NCI-H2029 (cell line): ENCODE measurements at places on chromosomes 1 and 21.

- no peak for DNase-seq
Observed at GRCh38 chr1:209504571-209504970, 78.9 kb upstream of the CAMK1G start.

GRCh38 chr1:36803868-36804570, 230.3 kb downstream of the GRIK3 start:
- no peak for DNase-seq

DNA sequence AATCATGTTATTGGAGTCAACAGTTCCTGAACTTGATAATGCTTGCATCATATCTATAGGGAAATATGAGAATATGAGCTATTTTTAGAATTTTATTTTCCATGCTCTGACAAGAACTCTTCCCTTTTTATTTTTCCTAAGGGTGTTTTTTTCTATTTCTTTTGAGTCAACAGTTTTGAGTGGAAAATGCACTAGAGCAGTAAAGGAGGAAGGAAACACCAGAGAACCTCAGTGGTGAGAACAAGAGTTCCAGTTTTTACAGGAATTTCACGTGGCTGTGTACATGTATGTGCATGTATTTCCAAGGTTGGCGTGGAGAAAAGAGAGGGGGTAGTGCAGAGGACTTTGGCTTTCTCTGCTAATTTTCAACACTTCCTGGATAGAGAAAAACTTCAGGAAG, 63.6 kb upstream of the TNFSF18 start:
- DNase-seq, result no peak

- no peak for DNase-seq
Observed at GRCh38 chr1:109282497-109282951, 421 bp downstream of the PSRC1 start.

DNA sequence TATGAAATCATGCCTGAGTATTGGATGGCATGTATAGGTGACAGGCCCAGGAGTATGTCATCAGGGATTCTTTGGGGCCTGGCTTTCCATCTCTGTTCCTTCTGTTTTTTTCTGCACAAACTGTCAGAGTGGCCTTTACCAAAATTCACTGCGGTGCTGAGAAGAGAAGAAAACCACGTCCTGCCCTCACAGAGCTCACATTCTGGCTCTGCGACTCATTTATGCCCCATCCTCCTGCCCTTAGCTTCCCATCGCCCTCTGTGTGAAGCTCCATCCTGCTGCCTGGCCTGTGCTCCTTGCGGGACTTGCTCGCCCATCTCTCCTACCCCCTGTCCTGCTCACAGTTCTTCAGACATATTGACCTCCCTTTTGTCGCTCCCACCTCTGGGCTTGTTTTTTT, 73.4 kb downstream of the HUNK start:
- no peak for DNase-seq

DNA sequence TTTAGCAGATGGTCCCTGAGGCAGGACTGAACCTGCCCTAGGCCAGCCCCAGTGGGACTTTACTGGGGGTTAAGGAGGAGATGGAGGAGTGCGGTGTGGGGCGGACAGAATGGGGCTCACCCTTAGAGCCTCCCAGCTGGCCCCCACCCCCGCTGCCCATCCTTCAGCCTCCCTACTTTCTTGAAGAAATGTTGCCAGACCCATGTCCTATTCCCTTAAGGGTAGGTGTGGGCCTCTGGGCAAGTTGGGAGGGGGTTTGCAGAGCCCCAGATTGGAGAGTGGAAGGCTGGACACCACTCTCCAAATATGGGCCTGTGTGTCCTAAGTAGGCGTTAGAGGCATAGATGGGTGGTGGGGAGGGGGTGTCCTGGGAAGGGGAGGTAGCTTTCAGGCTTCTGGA, 19.2 kb upstream of the EPS8L3 start:
- DNase-seq, result no peak

- no peak for DNase-seq
Observed at GRCh38 chr1:70737125-70737524, 310.5 kb downstream of the PTGER3 start.

DNA sequence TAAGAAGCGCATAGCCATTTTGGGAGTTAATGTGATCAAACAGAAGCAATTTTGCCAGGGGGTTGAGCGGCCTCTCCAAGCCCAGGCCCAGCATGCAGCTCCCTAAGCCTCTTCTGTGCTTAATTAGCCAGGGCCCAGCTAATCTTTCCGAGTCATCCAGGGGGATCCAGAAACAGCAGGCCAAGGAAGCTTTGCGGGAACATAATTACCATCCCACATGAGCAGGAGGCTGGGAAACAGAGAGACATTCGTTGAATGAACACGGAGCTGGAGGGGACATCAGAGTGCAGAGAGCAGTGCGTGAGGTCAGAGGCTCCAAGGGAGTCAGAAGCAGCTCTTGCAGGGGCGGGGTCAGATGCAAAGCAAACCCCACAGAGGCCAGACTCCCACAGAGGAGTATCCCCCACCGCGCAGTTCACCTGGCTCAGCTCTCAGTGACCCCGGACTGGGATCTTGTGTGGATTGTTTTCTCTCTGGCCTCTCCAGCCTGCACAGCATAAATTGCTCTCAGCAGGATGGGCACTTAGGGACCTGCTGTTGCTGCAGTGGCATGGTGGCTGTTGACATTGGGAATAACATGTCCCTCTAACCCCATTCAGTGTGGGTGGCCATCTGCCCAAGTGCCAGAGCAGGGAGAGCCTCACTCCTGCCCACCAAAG, 657.4 kb downstream of the AJAP1 start:
- no peak for DNase-seq

GRCh38 chr1:202229376-202229775, 35.8 kb downstream of the LGR6 start:
- DNase-seq, result no peak

- peak; percentile 60 for DNase-seq
Observed at GRCh38 chr1:27366411-27367159, at the start of gene MAP3K6. Gene MAP3K6, minus strand, starts transcription at chr1:27366961. Its CDS starts 364 bp downstream, at chr1:27366597.

- no peak for DNase-seq
Observed at GRCh38 chr1:203508463-203509073, 14.6 kb downstream of the OPTC start.

DNA sequence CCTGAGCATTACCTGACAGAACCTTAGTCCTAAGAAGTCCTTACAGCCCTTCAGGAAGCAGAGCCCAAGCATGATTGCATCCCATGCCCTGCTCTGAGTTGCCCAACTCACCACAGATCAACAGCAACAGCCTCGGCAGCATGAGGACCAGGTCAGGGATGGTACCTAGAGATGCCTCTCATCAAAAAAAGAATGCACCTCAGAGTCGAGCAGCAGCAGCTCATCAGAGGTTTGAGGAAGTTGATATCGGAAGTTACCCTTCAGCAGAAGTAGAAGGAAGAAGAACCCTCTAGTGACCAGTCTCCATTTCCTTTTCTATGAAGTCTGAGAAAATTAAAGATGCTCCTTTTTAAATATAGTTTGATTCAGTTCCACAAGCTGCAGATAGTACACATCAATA, at the start of gene FCRL1:
Gene FCRL1 (minus strand): TSS at position 225 of the 400 bp plus-strand sequence. CDS start 83 bp downstream, at position 142.
- no peak for DNase-seq

- DNase-seq, result no peak
Observed at GRCh38 chr1:111729946-111730681, 9.1 kb downstream of the INKA2 start.

- DNase-seq, result no peak
Observed at GRCh38 chr1:186482661-186483255, 21.8 kb upstream of the PDC start.

DNA sequence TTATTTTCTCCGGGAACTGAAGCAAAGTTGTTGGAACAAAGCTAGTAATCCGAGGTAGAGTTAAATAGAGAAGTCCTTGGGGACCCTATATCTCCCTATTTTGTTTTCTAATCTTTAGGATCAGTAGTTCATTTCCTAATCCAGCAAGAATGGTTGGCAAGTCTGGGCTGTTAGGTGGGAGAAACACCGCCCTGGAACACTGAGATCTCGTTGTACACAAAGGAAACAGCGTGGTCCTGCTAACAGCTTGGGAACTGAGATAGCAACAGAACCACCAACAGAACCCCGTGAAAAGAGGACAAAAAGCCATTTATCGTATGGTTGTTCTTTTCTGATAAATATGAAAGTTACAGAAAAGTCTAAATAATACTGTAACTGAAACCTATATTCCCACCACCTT, 121.9 kb upstream of the CDC42BPA start:
- DNase-seq, result no peak

- DNase-seq, result no peak
Observed at GRCh38 chr21:45004059-45004422, 64.2 kb downstream of the SLX9 start.

DNA sequence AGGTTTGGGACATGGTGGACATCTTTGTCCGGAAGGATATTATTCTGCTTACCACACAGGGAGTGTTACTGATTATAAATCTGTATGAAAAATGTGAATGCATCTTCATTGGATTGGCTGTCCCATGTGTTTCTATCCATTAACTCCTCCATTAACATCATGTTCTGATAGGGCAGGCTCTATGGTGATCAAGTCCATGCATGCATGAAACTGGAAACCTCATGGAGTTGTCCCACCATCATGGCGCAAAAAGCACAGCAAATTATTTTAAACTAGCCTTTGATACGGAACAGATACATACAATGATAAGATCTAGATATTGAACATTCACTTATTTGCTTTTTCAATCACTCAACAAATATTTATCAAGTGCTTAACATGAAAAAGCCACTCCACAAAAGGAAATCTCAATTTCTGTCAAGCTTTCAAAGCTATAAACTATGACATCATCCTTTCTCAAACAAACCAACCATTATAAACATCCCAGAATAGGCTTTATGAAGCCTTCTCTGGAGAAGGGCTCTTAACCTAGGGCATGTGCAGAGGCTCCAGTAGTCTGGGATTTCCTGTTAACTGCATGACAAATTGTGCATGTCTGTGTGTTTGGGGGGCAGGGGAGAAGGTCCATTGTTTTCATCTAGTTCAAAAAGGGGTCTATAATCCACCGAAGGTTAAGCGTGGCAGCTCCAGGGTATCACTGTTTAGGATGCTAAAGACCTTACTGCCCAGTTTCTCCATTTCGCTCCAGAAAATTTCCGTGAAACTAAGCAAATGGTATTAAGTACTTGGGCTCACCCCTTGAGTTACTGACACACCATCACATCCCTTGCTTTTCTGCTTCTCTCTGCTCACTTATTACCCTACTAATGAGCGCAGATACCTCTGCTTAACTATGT, 46.1 kb downstream of the ADAMTS1 start:
- DNase-seq, result peak; percentile 79

DNA sequence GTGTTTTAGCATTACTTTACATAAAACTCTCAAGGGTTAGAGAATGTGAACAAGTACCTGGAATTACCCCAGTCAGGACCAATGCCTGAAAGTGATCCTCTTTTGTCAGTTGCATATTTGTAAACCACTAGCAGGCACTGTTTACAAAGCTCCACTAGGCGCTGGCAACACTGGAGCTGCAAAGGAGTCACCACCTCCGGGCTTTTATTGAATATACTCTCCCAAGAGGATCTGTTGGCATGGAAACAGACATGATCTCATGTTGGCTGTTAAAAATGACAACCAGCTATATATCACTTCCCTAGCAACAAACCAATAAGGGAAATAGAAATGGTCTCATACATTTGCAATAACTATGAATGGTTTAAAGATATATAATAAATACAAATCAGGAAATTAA, 116.0 kb downstream of the TTLL7 start:
- DNase-seq, result peak; percentile 99

- peak; percentile 44 for DNase-seq
Observed at GRCh38 chr1:212234431-212235395, 50.5 kb upstream of the PPP2R5A start.

DNA sequence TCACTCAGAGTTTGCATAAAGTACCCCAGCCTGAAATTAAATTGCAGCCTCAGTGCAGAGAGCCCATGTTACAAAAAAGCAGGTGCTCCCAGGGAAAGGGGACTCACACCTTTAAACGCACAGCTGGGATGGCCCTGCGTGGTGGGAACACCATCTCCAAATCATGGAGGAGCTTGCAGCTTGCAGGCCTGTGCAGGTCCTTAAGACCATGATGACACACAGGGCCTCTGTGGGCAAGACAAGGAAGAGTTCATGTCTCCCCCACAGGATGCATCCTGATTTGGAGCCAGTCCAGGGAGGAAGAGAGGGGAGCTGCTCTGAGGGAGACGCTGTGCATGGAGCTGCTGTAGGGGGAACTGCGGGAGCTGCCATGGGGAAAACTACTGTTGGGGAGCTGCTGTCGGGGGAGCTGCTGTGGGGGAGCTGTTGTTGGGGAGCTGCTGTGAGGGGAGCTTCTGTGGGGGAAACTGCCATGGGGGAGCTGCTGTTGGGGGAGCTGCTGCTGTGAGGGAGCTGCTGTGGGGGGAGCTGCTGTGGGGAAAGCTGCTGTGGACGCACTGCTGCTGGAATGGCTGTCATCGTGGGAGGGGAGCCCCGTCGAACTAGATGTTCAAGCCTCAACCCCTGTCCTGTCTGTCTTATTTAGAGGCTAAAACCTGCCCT, 113.9 kb downstream of the MATN1 start:
- no peak for DNase-seq

GRCh38 chr1:31793586-31794285, 22.1 kb downstream of the SPOCD1 start:
- no peak for DNase-seq

DNA sequence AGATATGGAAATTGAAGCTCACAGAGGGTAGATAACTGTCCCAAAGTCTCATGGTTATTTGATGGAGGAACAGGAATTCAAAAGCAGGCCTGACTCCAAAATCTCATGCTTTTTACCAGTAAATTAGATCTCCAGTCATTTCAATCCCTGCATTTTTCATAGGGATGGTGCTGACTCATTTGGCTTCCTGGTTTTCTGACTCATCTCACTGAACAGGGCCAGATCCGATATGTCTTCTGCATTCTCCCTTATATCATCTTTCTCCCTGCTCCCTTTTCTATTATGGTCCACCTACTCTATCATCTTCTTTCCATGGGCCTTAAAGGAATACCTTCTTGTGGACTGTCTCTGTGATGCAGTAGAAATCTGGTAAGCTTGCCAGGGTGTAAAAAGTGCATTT, 187.2 kb downstream of the FGGY start:
- no peak for DNase-seq

DNA sequence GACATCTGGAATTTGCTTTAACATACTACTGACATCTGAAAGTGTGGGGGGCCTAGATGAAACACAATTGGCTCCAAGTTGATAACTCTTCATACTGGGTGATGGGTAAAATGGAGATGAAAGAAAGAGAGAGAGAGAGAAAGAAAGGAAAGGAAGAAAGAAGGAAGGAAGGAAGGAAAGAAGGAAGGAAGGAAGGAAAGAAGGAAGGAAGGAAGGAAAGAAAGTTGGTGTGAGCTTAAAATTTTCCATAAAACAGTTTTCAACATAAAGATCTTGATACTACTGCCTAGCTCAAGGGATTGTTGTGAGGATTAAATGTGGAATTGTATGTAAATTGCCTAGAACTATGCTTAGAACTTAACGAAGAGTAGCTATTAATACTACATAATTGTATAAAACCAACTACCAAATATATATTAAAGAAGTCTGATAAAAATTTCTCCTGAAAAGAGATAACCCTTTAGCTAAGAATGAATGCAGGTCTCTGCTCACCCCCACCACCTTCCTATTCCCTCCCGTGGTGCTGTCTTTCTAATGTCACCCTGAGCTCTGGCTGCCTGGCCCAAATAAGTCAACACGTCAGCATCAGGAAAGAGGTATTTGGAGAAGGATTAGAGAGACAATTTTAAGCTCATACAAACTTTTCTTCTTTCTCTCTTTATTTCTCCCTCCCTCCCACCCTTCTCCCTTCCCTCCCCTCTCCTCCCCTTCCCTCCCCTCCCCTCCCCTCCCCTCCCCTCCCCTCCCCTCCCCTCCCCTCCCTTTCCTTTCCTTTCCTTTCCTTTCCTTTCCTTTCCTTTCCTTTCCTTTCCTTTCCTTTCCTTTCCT, 89.3 kb upstream of the SGIP1 start:
- DNase-seq, result no peak
